ENCODE measurements at places on chromosomes 13 and 19.

GRCh38 chr13:48654511-48654910 lies 782 bp downstream of the CYSLTR2 start:
- no peak for DNase-seq

- no peak for DNase-seq
These were observed 23.5 kb downstream of the COL5A3 start for GRCh38 chr19:9986787-9987281.

DNA sequence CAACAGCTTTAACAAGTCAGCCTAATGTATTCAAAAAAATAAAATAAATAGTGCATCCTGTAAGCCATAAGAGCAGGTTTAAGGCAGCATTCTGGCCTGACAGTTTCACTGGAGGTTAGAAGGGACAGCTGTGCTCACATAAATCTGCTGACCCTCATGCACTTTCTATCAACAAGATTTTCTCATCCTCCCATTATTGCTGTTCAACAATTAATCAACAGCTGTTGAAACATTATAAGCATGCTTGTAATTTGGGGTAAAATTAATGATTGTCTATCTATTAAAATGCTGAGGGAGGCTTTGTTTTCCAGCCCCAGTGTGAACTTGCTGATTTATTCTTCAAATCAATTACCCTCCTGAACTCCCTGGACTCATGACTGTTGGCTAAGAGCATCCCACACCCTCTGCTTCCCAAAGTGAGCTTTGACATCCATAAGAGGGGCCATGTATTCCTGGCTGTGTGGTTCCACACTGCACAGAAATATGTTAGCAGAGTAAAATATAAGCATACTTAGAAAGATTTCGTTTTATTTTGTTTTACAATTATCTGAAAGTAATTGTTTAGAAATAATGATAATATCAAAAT lies 492.4 kb downstream of the EFNB2 start:
- DNase-seq, result no peak

DNA sequence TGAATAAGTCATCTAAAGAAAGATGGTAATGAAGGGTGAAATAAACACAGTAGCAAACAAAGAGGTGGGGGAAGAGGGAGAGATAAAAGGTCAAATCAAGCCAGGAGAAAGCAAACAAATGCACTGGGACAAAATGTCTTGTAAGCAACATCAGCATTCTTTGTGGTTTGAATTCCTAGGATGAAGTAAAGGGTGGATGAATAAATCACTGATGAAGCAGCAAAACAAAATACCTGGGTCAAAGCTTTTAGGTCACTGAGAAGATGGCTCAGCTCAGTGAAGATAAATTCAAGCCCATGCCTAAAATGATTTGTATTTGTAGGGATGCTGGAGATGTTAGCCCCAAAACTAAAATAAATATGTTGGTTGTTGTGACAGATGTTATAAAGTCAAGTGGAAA lies 86.5 kb upstream of the FBXL3 start:
- no peak for DNase-seq

DNA sequence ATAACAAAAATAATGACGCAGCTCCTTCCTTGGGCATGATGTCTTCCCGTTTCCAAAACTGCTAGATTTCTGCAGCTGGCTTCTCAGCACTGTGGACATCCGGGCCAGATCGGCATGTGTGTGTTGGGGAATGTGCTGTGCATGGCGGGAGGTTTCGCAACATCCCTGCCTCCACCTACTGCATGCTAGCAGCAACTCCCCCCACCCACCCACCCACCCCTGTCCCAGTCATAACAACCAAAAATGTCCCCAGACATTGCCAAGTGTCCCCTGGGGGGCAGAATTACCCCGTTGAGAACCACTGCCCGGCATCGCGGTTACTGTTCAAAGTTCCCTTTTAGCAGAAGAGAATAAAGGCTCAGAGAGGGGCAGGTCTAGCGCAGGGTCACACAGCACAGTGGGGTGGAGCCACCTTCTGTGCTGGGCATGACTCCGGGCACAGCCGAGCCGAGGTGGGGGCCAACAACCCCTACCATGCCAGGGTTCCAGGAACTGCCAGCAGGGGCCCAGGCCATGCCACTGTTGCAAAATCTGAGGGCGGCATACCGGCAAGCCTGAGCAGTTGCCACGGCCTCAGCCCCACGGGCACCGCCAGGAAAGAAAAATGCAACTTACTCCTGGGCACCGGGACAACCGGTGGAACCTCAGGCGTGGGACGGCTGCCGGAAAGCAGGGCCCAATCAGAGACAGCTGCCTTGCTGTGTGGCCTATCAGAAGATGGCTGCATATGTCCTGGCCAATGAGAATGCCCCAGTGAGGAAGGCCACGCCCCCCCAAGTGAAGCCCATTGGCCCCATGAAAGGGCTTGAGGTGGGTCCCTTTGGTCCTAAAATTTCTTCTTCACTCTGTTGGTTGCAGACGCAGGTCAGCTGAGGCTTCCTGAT lies 22.5 kb upstream of the NFIC start:
- peak; percentile 55 for DNase-seq

DNA sequence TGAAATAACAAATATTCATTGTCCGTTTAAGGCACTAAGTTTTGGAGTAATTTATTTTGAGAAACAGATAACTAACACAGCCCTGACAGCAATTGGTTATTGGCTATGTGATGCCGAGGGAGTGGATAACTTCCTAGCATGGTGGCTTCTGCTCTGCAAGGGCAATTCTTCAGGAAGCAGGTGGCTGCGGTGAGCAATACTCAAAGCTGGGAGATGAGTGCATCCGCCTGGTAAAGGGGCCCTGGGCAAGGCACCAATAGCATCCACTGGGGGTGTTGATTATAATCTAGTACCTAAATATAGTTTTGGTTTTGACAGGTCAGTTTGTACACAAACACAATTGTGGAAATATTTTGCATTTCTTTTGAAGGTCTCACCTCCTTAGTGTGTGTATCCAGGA lies 41.0 kb downstream of the CCDC70 start:
- DNase-seq, result no peak

DNA sequence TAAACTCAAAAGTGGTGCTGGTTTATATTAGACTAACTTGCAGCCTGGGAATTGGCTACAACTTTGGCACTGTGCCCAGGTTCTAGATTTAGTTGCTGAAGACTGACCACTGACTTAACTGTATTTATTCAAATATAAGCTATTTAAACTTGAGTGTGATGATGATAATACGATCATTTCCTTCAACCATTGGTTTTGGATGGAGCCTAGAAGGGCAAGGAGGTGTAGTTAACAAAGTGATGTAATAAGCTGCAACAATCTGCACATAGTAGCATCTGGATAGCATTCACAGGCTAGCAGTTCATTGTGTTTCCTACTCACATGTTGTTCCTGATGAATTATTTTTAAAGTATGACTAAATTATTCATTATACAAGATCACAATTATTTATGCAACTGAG lies 55.2 kb upstream of the DACH1 start:
- no peak for DNase-seq

GRCh38 chr13:67200183-67200582 lies 30.0 kb downstream of the PCDH9 start:
- DNase-seq, result no peak

- DNase-seq, result no peak
These were observed 385.8 kb downstream of the ITGBL1 start for GRCh38 chr13:101838323-101838722.

DNA sequence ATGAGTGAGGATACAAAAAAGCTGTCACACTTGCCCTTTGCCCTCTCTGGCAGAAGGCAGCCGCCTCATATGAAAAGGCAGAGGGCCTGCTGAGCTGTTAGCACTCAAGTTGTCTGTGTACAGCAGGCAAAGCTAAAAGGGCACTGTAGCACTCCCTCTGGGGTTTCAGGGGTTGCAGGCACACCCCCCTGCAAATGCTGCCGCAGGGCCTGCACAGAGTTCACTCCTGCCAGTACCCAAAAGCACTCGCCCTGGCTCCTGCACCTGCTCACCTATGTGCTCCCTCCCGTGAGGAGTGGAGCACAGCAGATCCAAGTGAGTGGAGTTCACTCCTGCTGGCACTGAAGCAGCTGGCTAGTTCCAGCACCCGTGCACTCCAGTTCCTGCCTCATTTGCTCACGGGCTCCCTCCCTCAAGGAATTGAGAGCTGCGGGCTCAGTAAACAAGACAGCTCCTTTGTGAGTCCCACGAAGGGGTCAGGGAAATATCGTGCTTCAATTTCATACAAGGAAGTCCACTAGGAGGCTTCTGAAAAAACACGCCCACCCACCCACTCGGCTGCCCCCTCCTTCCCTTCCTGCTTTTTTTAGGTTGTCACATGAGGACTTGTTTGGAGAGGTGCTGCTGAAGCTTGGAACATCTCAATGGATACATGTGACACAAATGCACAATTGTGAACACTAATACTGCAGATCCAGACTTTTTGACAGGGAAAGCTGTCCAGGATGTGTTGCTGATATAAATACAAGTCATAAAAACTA lies 9.9 kb upstream of the RCBTB2 start:
- no peak for DNase-seq

DNA sequence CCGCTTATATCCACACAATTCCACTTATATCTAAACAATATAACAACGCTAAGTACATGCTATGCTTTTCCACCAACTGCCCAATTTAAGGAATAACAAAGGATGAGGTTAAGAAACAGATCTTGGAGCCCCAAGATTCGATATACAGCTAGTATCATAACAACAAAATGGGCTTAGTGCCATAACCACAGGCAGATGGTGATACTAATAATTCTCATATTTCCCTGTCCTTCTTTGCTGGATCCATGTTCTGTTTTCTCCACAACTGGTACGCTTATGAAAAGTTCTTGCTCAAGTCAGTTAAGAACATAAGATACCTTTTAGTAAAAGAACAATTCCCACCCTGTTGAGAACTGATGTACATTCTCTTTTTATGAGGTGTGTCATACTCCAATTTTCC lies 33.9 kb downstream of the CAB39L start:
- no peak for DNase-seq

DNA sequence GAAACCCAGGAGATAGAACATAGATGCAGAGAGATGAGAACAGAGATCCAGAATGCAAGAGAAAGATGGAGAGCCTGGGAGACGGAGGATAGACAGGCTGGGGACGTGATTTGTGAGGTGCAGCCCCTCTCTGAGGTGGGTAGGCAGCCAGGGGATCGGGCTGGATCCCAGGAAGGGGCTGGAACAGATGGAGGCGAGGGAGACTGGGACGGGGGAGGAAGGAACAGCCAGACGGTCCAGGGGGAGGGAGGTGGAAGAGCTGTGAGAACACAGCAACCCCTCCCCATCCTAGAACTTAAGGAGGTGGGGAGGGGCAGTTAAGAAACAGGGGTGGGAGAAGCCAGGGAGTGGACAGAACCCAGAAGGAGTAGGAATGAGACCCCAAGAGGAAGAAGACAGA lies 3.1 kb downstream of the SLC17A7 start:
- DNase-seq, result no peak

- DNase-seq, result no peak
These were observed 1016.0 kb downstream of the UQCRFS1 start for GRCh38 chr19:28196961-28197360.

DNA sequence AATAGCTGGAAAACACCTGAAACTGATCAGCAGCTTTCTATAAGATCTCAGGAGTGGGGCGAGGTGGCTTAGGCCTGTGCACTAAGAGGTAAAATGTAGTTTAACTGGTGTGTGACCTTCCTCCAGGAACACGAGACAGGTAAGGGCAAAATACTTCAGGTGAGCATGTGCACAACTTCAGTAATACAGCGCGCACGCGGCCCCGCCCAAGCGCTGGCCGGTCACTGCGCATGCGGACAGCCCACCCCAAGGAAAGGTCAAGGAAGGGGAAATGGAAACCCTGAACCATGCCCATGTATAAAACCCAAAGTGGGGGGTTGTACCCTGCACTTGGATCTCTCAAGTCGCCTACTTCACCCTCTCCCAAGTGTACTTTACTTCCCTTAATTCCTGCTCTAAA lies 49.4 kb upstream of the ARHGEF7 start:
- no peak for DNase-seq

GRCh38 chr19:39171479-39172465 lies 25.0 kb upstream of the NCCRP1 start:
- DNase-seq, result no peak

- peak; percentile 90 for DNase-seq
These were observed at the start of gene ZNF737 for GRCh38 chr19:20565321-20566018. TSS of gene ZNF737 (minus strand) at chr19:20565781. CDS start at chr19:20565640, 141 bp downstream.

DNA sequence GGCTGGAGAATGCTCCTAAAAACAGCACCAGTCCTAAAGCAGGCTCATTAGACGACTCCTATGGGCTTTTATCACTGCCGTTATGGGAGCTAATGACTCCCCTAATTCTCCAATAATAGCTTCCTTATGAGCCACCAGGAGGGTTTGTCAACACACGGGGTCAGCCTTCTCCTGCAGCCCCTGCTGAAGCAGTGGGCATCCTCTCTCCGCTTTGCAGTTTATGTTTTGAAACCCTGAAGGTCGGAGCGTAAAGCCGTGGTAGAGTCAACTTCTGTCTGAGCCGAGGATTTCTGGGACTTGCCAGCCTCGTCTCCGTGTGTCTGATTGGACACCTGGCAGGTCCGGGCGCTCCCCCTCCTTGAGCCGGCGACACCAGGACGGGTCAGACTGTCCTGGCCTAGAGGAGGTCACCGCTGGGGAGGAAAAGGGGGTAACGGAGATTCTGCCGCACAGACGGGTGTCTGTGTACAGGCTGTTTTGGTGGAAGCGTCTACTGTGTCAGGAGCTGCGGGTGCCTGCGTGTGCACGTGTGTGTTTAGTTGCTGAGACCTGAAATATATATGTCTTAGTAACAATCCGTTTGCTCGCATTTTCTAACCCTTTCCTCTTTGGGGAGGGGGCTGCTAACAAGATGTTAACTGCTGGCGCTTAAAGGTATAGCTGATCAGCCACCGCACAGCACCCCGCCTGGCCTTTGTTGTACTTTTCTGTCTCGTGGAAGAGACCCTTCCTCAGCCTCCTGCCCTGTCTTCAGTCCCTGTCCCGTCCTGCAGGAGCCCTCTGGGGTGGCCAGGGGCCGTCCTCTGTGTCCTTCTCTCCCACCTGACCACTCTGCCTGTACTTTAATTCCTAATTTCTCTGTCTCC lies 1.9 kb downstream of the KDM4B start:
- DNase-seq, result no peak

DNA sequence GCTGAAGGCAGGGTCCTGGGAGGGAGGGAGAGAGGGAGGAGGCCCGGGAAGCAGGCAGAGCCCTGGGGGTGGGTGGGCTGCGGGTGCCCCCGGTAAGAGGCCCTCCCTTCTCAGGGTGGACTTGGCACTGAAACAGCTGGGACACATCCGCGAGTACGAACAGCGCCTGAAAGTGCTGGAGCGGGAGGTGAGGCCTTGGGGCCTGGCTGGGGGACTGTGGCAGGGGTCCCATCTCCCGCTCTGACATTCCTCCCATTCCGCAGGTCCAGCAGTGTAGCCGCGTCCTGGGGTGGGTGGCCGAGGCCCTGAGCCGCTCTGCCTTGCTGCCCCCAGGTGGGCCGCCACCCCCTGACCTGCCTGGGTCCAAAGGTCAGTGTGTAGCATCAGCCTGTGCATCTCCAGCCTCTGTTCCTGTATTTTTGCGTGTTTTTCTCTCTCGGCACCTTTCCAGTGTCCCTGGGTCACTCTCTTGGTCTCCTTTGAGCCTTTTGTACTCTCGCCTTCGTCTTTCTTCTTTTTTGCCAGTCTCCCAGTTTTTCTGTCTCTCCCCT lies 53.4 kb downstream of the TRPM4 start:
- no peak for DNase-seq

- DNase-seq, result no peak
These were observed 16.6 kb downstream of the PGPEP1 start for GRCh38 chr19:18357041-18357440.
